Non-pigmented ciliary epithelial cell (primary cell): ENCODE measurements at places on chromosomes 16 and 17.

DNA sequence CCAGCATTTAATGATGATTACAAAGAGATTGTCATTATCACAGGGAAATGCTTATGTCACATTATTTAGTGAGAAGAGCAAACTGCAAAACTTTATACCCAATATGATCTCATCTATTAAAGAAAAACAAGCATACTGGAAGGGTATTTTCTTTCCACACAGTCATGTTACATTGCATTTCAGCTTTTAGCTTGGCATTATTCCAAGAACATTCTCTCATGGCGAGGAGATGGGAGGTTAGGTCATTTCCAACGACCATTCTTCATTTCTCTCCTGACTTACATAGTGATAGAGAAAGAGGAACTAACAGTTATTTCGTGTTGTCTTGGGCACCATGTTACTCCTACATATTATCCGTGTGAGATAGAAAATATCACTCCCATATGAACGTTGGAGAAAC, 309.4 kb upstream of the XYLT1 start:
- DNase-seq, result no peak

GRCh38 chr17:42809250-42809649, 10.6 kb downstream of the CNTD1 start:
- DNase-seq, result no peak

GRCh38 chr17:70405492-70406220, 236.3 kb downstream of the KCNJ2 start:
- DNase-seq, result peak; percentile 95

DNA sequence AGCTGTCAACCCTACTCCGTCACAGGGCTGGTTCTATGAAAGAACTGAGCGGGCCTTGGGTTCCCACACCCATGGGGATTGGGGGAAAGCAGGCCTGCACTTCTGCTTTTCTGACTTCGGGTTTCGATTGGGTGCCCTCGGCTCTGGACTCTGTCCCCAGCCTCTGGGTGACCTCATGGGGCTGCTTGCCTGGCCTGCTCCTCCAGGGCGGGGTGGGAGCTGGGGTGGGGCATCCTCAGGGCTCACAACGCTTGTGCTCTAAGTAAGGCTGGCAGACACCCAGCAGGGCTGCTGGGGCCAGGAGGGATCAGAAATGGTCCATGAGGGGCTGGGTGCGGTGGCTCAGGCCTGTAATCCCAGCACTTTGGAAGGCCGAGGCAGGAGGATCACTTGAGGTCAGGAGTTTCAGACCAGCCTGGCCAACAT, 19.2 kb downstream of the ARHGAP27 start:
- DNase-seq, result no peak

DNA sequence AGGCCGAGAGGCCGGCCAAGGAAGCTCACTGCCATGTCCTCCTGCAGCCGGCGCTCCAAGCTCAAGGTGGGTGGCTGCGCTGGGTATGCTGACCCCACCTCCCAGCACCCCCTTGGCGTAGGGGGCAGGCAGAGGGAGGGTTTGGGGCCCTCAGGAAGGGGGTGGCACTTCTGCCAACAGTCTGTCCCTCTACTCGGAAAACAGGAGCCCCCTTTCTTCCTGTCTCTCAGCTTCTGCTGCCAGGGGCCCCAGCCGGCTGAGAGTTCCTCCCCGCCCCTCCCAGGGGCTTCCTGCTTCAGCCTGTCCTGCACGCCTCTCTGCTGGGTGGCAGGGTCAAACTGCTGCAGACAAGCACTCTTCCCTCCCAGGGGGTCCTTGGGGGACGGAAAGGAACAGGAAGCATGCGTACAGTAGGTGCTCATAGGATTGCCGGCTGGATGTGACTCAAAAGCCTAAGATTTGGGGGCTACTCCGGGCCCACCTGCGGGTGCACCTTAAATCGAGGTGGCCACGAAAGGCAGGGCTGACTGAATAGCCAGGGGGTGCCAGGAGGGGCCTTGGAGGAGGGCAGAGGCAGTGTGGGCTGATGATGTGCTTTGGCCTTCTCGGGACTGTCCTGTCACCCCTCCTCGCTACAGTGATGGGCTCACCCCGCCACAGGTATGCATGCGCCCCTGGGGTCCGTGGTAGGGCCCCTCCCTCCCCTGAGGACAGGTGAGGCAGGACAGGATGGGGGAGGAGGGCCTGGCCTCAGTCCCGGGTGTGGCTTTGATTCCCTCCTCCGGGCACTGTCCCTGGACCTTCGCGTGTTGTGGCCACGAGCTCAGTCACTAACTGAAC, 4.0 kb downstream of the CBX2 start:
- DNase-seq, result no peak

- no peak for DNase-seq
Measured at GRCh38 chr16:72789921-72790320, 258.0 kb downstream of the ZFHX3 start.

DNA sequence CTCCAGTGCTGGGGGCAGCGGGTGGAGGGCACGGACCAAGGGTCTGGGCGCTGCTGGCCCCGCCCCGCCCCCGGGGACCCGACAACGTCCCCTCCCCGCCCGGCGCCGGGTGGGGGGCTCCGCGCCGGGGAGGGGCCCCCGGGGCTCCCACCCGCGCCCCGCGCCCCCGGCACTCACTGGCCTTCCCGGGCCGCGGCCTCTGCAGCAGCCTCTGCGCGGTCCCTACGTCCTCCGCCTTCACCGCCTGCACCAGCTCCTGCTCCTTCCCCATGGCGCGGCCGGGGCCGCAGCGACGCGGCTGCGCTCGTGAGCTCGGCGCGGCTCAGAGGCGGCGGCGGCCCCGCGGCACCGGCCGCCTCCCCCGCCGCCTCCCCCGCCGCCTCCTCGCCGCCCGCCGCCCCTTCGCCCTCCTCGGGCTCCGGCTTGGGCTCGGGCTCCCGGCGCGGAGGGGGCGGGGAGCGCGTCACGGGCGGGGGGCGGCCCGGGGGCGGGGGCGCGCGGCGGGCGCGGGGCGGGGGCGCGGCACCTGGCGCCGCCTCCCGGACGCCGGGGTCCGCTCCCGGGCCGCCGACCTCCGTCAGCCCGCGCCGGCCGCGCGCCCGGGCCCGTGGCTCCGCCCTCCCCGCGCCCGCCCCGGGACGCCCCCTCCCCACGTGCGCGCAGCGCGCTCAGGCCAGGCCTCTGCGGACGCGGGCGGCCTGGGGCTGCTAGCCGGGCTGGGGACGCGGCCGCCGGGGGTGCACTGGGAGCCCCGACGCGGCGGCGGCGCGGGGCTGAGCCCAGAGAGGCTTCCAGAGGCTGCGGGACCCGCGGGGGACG, at the start of gene CASKIN1:
CASKIN1 (minus strand) TSS at position 444 of the 819 bp plus-strand sequence; CDS start at position 271, 173 bp downstream.
- no peak for DNase-seq

DNA sequence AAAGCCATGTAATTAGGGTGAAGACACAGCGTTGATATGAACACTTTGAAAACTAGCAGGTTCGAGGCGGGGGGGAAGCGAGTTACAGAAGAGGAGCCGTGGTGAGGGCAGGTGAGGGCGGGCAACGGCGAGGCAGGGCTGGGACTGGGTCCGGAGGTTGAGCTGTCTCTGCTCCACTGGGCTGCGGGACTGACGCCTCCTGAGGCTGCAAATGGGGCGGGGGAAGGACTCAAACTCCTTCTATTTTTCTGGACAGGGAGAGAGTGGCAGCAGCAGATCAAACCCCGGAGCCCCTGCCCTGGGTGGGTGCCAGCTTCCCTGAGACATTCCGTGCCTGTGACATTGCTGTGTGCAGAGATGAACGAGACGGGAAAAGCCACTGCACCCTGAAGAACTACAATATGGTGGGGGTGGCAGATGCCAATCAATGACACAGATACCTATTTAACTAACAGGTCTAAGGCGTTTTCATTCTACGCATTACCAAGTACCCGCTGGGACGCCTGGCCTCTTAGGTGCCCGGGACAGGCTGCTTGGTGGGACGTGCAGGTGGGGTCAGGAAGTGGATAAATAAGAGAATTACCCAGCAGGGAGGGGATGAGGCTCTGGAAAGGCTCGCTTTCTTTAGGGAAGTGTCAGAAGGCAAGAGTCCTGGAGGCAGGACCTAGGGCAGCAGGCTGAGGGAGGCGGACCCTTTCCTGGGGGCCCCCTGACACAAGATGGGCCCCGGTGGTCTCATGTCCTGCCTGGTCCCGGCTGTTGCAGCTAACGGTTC, 30.4 kb downstream of the RPH3AL start:
- DNase-seq, result no peak

DNA sequence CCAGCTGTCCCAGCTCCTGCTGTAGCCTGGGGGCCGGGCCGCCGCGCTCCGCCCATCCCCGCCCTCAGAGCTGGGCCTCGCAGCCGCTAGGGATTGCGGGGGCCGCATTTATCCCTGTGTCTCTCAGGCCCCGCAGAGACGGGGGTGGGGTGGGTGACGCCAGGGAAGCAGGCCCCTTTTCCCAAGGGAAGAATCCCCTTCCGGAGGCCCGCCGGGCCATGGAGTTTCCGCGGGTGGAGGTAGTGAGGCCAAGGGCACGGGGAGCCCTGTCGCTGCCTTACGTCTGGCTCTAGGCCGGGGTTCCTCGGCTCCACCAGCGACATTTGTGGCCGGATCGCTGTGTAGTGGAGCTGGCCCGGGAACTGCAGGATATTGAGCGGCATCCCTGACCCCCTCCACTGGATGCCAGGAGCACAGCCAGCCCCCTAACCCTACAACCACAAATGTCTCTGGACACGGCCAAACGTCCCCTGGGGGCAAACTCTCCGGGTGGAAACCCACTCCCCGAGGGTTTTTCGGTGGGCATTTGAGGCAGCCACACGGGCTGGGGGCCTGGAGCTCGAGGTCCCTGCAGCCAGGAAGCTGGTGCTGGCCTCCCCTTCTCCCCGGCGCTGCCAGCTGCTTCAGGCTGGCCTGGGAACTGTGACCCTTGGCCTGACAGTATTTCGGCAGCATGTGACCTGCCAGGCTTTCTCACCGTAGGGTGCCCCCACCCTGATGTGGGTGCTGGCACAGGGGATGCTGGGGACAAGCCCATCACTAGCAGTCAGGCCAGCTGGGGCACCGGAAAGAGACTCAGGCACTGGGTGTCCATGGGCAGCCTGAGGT, 12.0 kb upstream of the CD300A start:
- peak; percentile 15 for DNase-seq

DNA sequence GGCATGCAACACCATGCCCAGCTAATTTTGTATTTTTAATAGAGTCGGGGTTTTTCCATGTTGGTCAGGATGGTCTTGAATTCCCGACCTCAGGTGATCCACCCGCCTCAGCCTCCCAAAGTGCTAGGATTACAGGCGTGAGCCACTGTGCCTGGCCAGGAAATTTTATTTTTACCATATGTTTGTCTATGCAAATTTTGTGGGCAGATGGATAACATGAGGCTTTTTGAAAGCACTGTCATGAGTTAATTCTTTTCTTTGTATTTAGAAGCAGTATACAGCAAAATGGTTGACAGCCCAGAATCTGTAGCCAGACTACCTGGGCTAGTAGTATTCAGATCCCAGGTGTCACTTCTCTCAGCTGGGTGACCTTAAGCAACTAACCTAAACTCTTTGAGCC, 8.5 kb upstream of the KPNB1 start:
- DNase-seq, result no peak

GRCh38 chr17:76924345-76925342, 56.4 kb downstream of the MGAT5B start:
- DNase-seq, result no peak

DNA sequence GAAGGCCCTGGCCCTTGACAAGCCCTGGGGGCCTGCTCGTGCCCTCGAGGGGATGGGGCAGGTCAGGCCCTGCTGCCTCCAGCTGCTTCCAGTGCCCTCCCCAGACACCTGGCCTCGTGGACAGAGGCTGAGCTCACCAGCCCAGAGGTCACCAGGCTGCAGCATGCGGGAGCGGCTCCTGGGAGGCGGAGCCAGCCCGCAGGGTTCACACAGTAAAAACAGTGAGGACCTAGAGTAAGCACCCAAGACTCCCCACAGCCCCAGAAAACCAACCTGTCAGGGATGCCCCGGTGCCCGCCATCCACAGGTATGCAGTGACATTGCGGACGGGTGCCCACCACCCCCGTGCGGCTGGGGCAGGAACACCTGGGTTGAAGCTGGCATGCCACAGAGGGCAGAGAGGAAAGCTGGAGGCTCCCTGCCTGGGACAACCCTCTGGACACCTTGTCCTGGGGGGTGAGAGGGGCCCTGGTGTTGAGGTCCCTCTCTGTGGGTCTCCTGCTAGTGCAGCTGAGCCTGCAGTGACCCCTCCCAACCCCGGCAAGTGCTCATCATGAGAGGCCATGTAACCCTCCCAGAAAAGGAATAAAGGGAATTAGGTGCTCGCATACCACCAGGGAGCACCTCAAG, 62.1 kb downstream of the LMF1 start:
- DNase-seq, result no peak

DNA sequence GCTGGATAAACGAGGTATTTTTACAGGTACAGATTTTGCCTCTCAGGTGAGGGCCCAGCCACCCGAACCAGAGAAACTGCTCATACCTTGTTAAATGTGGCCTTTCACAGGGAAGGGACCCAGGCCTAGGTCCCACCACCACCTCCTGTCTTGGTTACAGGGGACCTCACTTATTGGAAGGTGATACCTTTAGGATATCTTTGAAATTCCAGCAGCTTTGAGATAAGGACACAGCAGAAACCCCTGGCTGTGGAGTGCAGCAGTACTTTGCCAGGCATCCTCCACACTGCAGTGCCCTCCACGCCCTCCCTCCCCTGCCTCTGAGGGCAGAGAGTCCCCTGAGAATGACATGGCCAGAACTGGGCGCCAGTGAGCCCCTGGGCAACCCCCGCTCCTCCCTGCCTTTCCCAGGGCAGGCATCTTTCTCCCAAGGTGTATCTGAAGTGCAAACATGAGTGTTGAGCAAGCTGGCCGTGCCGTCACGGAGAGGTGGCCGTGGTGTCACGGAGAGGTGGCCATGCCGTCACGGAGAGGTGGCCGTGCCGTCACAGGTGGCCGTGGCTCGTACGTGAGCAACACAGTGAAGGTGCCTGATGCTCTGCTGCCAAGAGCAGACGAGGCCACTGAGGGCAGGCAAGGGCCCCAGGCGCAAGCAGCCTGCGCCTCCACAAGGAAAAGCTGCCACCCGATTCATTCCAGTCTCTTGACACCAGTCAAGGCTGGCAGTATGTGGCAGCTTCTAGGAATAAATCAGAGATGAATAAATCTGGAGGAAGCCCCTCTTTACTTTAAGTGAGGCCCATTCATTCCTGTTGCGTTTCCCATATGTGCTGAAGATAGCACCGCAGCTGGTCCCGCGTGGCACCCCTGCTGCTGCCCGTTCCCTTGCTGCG, 134.5 kb upstream of the CHMP6 start:
- DNase-seq, result no peak

DNA sequence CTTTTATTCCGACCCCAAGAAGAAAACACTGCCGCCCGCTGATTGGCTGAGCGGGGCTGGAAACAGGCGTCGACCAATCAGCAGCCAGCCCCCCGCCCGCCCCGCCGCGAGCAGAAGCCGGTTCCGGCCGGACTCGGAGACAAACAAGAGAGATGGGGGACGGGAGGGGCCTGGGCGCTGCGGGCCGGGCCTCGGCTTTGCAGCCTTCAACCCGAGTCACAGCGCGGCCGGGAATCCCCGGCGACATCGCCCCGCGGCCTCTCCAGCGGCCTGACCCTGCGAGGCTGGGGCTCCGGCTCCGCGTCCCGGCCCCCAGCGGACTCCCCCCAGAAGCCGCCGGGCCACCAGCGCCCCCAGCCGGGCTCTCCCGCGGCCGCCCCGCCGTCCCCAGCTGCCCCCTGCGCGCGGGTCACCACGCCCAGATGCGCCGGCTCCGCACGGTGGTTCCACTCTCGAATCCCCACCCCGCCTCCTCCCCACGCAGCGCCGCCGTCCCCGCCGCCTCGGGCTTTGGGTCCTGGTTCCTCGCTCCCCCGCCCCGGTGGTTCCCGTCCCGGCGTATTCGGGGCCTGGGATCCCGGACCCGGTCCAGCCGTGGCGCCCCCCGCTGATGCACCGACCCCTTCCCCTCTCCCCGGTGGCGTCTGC, 346 bp upstream of the SLC43A2 start:
- DNase-seq, result peak; percentile 55
